ENCODE measurements at places on chromosomes 5 and 9.

DNA sequence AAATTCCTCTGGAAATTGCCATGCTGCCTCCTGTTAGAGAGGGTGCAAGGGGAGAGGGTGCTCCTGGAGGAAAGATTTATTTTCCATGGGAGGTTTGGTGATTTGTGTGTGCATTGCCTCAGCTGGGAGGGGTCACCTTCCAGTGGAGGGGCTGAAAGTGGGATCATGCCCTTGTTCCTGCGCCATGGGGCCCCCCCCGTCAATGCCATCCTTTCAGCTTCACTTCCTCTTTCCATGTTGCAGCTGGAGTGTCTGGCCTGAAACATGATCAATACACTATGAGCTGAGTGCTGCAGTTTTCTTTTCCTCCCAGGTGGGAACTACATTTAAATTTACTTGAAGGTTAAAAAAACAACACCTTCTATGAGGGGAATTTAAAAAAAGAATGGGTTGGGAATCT, 176.8 kb downstream of the MELK start:
- DNase-seq: no peak

DNA sequence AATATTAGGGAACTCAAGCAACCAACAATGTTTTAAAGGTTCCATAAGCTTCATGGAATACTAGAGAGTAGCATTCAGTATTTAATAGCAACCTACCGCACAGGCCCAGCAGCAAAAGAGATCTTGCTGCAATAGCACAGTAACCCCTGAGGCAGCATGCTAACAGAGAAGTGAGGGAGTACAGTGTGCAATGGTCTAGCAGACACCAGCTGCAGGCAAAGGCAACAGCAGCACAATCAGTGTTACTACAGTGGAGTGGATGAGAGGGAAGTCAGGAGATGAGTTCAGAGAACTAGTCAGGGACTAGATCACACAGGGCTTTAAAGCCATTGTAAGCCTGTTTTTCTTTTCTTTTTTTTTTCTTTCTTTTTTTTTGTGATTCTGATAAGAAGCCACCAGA, 2.8 kb downstream of the TICAM2 start:
- peak; percentile 56 for DNase-seq

DNA sequence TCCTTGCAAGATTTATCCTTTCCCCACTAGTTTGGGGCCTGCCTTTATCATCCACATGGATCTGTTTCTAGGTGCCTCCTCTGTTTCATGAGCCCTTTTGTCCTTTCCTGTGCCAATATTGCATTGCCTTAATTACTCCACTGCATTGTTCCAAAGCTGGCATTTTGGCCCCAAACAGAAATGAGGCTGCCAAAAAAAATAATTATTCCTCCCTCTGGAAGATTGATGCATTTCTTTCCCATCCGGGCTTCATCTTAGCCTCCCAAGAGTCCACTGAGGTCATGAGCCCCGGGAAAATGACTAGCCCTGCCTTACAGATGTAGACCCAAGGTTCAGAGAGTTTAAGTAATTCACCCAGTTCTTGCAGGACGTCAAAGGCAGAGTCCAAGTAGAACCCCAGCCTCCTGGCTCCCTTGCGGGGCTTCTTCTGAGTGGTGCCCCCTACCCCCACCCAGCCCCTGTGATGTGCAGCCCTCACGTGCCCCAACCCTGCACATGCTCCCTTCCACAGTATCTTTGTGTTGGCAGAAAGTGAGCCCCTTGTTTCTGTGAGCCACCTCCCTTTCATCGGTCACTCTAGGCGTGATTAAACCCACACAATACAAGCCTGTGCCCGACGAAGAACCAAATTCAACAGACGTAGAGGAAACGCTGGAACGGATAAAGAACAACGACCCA, 62.1 kb downstream of the TMOD1 start:
- no peak for DNase-seq

GRCh38 chr9:14895806-14896205, 14.4 kb downstream of the FREM1 start:
- DNase-seq: peak; percentile 3

GRCh38 chr5:107769519-107769918, 98.8 kb upstream of the EFNA5 start:
- DNase-seq: no peak

DNA sequence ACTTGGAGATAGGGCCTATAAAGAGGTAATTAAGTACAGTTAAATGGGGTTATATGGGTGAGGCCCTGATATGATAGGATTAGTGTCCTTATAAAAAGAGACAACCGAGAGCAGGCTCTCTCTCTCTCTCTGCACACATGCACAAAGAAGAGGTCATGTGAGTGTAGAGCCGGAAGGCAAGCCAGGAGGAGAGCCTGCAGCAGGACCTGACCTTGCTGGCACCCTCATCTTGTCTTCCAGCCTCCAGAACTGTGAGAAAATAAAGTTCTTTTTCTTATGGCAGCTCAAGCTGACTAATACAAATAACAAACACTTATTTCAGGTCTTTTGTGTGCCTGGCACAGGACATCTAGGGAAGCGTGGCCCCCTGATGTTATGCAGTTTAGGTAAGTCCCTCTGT, 62.1 kb downstream of the ARHGAP26 start:
- DNase-seq: no peak

- no peak for DNase-seq
Measured at GRCh38 chr9:102922526-102922925, 72.6 kb upstream of the CYLC2 start.

- peak; percentile 67 for DNase-seq
Measured at GRCh38 chr5:111755942-111756381, 1.0 kb downstream of the NREP start.

DNA sequence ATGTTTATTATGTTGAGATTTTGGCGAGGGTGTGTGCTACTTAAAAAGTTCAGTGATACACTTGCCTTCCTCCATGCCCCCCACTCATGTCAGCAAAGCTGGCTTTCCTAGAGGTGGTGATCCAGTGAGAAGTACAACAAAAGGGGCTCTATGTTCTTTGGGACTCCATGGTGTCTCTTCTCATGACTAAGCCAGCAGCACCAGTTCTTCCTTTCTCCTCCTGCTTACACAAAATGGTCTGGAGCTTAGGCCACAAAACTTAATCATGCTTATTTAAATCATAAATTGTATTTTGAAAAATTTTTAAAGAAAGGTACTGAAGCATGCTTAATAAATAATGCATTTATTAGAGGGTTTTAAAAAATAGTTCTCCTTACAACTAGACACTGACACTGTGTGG, 22.4 kb downstream of the MOCS2 start:
- no peak for DNase-seq

DNA sequence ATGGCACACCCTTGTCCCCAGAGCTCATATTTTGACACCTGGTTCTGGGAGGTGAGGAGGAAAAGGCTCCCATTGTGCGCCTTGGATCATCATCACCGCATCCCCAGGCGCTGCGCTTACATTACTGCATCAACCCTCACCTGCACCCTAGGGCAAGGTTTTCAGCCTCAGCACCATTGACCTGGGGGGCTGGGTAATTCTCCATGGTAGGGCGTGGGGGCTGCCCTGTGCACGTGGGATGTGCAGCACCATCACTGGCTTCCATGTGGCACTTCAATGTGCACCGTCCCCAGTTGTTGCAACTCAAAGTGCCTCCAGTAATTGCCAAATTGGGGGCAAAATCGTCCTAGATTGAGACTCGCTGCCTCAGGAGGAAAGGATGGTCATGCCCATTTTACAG, 83.6 kb downstream of the NTNG2 start:
- no peak for DNase-seq

DNA sequence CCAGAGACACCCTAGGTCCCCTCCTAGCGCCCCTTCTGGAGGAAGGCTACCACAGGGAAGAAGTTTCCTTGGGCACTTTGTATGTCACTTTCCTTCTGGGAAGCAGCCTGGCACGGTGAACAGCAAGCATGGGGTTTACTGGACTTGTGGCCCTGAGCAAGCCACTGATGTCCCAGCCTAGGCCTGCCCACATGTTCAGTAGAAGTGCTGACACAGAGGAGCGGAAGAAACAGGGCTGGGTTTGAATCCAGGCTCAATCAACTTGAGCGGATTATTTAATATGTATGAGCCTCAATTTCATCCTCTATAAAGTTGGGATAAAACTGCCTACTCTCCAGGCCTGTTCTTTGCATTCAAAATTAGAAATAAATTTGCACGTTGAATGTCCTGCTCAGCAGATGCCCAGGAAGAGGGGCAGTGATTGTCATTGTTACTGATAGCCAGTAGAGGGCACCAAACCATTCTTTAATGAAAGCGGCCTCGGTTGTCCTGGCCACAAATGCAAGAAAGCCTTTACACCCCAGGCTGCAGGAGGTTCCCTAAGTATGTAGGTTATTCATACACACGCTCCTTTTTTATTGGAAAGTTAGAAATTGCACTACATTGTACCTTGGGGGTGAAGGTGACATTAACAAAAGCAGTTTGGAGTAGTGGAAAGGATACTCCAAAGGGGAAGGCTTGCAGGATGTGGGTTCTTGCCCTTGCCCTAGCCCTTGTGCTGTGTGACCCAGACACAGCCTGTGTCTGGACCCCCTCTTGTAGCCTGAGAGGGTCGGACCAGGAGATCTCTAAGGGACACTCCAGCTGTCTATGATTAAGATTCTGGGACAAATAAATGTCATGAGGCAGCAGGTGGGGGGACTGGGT, 13.4 kb upstream of the XPA start:
- DNase-seq: peak; percentile 66

GRCh38 chr5:138065102-138065501, 18.7 kb upstream of the WNT8A start:
- no peak for DNase-seq

- DNase-seq: no peak
Measured at GRCh38 chr9:93258818-93259489, 75.0 kb downstream of the WNK2 start.

GRCh38 chr9:106619211-106619610, 243.8 kb upstream of the ZNF462 start:
- peak; percentile 8 for DNase-seq

DNA sequence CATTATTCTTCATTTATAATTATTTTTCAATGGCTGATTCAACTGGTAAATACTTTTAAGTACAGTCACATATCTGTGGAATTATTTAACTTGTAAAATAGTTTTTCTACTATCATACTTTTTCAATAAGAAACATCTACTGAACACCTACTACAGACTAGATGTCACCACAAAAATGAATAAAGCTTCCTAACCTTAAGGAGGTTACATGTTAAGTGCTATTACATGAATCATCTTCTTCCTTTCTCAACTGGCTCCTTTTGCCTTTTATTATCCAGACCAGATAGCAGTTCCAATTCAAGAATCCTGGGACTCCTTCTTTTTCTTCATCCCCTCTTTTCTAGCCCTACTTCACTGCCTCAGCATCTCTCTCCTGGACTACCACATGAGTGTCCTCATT, 4.7 kb downstream of the PGGT1B start:
- peak; percentile 59 for DNase-seq

GRCh38 chr5:1323803-1324173, 21.1 kb downstream of the CLPTM1L start:
- DNase-seq: no peak

- DNase-seq: no peak
Measured at GRCh38 chr9:73154271-73154670, 2.6 kb downstream of the ANXA1 start.

DNA sequence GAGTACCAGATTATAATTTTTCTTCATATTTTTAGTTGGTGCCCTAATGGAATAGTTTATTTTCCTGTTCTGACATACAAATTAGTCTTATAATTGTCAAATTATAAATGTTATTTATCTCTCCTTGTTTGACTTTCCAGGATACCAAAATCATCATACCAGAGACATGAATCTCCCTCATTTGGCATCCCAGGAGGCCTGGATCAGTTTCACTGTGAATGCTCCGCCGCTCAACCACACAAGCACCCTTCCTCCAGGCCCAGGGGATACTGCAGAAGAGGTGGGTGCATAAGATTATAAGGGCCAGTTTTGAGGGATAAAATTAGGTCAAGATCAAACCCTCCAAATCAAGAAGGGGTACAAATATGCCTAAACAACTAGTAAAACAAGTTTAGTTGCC, 1229.3 kb downstream of the CDH12 start:
- DNase-seq: no peak

DNA sequence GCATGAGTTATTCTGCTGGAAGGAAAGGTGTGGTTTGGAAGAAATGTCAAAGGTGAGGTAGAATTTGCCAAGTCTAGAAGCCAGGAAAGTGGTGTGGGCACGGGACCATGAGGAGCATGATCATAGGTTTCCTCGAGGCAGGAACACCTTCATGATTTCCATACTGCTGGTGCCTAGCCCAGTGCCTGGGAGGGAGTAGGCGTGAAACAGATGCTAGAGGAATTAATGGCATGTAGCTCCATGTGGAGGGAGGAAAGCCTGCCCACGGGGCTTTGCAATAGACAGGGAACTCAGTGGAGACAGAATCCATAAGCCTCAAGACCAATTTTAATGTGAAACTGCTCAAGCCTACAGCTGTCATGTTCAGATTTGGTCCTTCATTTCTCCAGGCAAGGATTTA, 35.1 kb downstream of the TTLL11 start:
- no peak for DNase-seq

GRCh38 chr5:38896760-38897159, 50.9 kb downstream of the OSMR start:
- DNase-seq: no peak

GRCh38 chr9:97900103-97900737, 22.1 kb downstream of the TRMO start:
- peak; percentile 73 for DNase-seq

DNA sequence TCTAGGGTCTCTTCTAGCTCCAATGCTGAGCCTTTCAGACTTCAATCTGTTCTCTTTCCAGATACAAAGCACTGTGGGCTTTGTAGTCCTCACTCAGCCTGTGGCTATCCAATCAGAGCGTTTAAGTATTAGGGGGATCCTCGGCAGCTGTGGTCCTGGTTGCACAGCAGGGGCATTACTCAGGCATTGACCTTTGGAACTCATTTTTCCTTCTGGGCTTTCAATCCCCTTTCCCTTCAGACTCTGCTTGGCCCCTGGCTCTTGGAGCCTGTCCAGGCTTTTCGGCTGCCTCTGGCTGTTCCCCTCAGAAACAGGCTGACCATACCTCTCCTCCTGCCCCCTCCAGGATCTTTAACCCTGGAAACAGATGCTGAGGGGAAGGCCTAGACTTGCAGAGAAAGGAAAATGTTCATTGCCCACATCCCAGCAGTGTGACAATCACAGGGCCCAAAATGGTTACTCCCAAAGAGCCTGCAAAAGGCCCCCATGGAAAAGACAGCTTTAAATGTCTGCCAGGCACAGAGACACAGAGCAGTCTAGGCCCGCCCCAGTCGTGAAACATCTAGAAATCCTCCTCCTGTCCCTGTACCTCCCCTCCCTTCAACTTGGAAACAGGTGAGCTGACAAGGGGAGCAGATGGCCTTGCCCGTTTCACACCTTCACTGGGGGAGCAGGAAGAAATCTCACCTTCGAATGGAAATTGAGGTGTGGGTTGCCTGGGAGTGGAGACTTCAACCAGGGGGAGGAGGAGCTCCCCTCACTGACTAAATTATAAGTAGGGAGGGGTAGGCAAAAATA, 13.7 kb downstream of the C1QTNF2 start:
- DNase-seq: no peak

GRCh38 chr5:156444753-156445291, 117.9 kb downstream of the SGCD start:
- no peak for DNase-seq

GRCh38 chr5:160961761-160962160, 109.8 kb upstream of the ATP10B start:
- no peak for DNase-seq
